ENCODE measurements at places on chromosomes 7 and 10. TPM values are rescaled to one million over a fixed set of nuclear protein-coding genes. Genes with fewer than 3 reads are reported as not detected.

Gene WBP1L
- 45.3 TPM for polyA plus RNA-seq

Gene POLR2J2
- polyA plus RNA-seq, result 4.5 TPM

Gene C10orf53
- not detected for polyA plus RNA-seq

Gene UBE2H
- polyA plus RNA-seq, result 93.3 TPM

Gene ZNRF2
- polyA plus RNA-seq, result 1.6 TPM

Gene EZH2
- 15.3 TPM for polyA plus RNA-seq

Gene CYP17A1
- not detected for polyA plus RNA-seq

Gene ADAM12
- polyA plus RNA-seq, result 8.6 TPM

Gene TMEM176A
- not detected for polyA plus RNA-seq

Gene OPN1SW
- not detected for polyA plus RNA-seq
